NCI-H774 (cell line): ENCODE measurements at places on chromosomes 13 and 19.

GRCh38 chr19:10636304-10636972 is 11.1 kb downstream of the SLC44A2 start:
- DNase-seq: no peak

DNA sequence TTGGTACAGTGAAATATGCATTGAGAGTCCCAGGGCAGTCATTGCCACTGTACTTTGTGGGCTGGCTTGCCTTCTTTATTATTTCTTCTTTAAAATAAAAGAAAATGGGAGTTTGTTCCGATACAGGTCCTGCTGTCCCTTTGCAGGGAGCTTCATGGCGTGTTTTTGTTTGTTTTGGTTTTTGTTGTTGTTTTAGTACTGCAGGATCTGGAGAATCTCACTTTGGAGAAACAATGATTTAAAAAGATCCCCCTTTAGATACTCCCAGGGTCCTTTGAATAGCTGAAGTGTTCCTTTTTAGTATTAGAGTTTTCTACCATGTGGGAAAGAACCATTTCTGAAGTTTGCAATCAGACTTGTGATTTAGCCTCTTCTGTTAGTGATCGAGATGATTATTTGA is 11.1 kb downstream of the CHAF1A start:
- no peak for DNase-seq

GRCh38 chr13:93413972-93414717 is 187.5 kb downstream of the GPC6 start:
- DNase-seq: no peak

- DNase-seq: no peak
Measured at GRCh38 chr19:5316138-5316537, 24.5 kb downstream of the PTPRS start.

DNA sequence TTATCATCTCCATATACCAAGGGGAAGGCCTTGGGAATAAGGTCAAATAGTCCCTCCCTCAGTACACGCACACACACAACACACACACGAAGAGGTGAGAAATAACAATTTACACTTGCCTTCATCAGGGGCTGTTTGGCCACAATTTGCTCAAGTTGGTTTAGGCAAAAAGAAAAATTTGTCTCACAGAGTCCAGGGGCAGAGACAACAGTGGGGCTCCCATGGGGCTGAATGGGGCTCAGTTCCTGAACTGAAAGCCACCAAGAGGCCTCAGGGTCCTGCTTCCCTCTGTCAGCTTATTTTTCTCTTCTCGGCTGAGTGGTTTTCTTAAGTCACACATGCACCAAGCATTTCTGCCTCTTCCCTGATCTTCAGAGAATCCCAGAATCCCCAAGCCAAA is 35.5 kb downstream of the PCDH8 start:
- DNase-seq: no peak

DNA sequence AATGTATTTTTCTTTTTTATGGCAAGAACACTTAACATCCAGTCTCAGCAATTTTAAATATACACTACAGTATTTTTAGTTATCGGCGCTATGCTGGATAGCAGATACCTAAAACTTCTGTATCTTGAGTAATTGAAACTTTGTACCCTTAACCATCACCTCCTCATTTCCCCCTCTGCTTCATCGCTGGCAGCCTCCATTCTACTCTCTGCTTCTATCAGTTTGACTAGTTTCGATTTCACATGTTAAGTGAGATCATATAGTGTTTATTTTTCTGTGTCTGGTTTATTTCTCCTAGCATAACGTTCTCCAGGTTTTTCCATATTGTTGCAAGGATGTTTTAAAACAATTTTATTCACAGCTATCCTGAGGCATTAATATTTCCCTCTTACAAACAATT is 340.8 kb upstream of the SLC10A2 start:
- no peak for DNase-seq

GRCh38 chr13:52882785-52883184 is 34.3 kb upstream of the PCDH8 start:
- no peak for DNase-seq

DNA sequence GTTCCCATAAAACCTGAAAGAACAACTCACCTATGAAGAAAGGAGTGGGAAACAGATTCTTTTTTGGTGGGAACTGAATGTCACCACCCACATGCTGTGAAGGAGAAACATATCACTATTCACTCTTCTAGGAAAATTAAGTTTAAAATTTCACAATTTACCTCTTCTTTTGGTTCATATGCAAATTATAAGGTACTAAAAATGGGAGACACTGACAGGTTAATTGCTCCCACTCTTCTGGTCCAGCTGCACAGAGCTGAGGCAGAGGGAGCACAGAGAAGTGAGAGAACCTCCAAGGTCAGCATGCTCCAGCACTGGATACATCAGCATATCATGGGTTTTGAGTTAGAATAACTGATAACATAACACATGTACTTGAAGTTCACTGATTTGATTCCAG is 186.9 kb downstream of the FGF14 start:
- no peak for DNase-seq

DNA sequence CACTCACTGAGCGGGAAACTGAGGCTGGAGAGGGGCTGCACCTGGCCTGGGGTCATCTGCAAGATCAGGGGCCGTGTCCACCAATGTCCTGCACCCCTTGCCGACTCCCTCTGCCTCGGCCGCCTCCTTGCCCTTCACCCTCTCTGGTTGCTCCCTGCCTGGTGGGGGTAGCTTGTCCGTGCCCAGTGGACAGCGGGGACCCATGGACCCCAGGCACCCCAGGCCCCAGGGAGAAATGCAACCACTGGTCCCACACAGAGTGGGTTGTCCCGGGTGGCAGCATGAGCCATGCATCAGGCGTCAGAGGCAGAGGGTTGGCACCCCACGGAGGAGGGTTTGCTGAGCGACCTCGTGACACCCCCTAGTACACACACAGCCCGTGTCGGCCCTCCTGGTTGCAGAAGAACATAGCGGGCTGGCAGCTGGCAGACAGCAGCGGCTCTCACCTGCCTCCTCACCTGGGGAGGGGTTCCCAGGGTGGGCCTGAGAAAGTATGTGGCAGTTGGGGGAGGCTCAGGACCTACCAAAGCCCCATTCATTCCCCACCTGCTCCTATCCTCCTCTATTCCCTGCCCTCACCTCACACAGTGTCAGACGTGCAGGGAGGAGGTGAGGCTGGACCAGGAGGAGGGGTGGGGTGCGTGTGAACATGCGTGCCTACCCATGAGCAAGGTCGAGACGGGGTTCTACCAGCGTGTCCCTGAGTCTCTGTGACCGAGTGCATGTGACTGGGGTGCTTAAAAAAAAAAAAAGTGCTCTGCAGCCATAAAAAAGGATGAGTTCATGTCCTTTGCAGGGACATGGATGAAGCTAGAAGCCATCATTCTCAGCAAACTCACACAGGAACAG is 8.7 kb downstream of the ADAMTSL5 start:
- DNase-seq: no peak

DNA sequence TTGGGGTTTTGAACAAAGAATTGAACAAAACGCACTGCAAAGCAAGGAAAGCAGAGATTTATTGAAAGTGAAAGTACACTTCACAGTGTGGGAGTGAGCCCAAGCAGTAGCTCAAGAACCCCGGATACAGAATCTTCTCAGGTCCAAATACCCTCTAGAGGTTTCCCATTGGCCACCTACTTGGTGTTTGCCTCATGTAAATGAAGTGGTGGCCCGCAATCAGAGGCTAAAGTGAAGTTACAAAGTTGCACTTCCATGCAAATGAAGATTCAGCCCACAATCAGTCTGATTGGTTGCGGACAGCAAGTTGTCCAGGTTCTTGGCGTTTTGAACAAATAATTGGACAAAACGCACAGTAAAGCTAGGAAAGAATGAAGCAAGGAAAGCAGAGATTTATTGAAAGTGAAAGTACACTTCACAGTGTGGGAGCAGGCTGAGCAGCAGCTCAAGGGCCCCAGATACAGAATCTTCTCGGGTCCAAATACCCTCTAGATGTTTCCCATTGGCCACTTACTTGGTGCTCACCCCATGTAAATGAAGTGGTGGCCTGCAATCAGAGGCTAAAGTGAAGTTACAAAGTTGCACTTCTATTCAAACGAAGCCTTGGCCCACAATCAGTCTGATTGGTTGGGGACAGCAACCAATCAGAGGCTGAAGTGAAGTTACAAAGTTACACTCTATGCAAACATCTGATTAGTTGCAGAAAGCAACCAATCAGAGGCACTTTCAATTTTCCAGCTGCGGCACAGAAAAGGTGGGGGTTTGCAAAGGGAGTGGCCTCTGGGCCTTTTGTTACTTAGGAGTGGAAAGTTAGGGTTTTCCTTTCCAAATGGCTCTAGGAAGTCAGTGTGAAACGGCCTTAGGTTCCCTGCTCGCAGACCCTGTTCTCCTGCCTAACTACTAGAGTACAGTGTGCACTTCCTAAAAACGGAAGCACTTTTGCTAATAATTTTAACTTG is 4.8 kb upstream of the TM9SF2 start:
- peak; percentile 81 for DNase-seq

DNA sequence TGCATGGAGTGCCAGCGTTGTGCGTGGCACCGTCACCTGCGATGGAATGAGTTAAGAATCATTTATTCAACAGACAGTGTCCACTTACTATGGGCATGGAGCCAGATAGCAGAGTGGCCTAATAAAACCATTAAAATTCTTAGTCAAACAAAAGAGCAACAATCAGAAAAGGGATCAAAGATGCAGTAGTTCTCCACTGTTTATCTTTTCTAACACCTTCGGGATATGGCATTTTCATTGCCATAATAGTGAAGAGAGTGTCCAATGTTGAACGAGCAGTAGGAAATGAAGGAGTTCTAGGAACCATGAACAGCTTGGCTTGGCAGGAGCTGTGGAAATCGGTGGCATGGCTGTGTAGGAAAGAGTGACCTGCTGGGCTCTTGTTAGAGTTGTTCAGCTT is 2.0 kb downstream of the TNFSF11 start:
- DNase-seq: peak; percentile 2

GRCh38 chr13:66623129-66623820 is 606.9 kb downstream of the PCDH9 start:
- DNase-seq: no peak

DNA sequence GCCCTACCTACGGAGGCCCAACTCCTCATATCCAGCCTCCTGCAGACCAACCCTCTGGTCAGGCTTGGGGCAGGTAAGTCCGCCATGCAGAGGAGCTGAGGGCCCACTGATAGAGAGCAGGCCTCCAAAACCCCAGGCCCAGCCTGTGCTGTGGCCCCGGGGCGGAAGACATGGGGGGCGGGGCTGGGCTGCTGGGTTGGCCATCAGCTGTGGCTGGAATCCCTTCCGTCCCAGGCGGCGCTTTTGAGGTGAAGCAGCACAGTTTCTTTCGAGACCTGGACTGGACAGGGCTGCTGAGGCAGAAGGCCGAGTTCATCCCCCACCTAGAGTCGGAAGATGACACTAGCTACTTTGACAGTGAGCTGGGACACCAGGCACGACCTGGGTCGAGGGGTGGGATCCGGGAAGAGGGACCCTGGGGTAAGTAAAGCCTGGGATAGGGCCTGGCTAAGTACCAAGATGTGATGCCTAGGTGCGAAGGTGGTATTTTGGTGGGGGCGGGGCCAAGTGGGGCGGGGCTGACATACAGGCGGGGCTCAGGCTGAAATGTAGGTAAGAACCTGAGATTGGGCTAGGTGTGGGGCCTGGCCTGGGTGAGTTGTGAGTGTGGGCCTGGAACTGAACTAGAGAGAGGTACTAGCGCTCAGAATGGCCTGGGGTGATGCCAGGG is 15.4 kb downstream of the DNASE2 start:
- no peak for DNase-seq

DNA sequence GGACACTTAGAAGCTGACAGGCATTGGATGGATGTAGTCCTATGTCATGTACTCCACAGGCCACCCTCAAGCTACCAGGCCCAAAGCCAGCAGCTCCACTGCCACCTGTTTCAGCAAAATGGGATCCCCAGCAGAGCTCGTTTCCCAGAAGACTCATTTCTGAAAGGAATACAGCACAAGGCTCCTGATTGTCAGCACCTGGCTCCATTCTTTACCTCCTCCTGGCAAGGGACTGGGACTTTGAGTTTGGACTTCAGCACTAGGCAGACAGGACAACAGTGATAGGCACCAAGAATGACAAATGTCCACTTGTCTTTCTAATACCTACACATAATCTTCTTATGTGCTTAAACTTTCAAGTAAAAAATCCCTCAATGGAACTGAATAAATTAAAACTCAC is 150.4 kb upstream of the RXFP2 start:
- no peak for DNase-seq

GRCh38 chr13:91050970-91051369 is 296.5 kb upstream of the MIR17HG start:
- DNase-seq: no peak

GRCh38 chr13:74681891-74682290 is 547.7 kb upstream of the KLF12 start:
- DNase-seq: no peak

DNA sequence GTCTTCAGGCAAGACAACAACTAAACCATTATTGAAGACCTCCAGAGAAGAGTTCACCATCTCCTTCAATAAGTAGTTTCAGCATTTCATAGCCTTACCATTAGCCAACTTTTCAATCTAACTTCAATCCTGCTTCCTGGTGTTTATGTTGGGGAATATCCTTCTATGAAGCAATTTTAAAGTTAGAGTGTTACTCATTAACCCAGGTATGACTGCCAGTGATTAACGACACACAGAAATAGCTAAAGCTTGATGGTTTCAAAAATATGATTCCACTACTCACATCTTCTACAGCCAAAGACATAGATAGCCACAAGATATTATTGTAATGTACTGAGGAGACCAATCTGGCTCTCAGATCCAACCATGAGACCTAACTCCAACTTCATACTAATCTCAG is 403.2 kb downstream of the EFNB2 start:
- no peak for DNase-seq

DNA sequence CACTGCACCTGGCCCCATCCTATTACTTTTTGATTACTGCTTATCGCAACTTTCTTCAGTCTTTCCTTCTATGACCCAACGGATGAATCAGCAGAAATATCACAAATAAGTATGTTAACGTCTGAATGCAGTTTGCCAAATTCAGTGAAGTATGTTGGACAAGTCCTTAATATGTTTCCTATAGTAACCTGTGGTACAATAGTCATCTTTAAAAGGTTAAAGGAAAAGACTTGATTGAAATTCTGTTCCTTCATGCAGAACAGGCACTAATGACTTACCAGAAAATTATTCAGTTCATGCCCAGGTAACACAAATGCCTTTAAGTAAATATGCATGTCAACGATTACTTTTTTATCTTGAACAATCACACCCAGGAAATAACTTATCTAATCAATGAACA is 242.6 kb downstream of the KCTD12 start:
- DNase-seq: no peak

DNA sequence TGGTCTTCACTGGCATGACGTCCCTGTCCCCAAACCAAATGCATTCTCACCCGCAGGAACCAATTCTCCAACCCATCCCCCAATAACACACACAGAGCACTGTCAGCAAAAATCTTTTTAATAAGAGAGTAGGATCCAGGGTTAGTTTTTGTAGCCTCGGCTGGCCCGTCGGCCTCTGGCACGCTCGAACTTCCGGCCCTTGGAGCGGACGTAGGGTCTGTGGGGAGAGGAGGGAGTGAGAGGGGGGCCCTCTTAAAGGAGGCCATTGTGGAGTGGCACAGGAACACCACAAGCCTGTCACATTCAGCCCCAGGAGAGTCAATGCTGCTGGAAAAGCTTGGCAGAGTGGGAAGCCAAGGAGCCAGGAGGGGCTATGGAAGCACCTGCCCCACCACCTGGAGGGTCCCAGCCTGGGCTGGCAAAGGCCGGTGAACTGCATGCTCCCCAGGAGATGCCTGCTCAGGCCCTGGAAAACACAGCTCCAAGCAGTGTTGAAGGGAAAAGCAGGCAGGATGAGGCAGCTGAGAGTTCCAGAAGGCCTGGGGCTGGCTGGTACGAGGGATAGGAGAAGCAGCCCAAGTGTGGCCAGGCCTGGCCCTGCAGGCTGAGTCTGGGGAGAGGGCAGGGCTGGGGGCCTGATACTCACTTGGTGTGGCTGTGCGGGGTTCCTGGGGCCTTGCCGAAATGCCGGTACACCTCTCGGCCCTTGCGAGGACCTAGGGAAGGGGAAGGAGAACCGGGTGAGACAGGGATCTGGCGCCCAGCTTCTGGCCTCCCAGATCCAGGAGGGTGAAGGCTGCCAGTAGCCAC is 560 bp upstream of the FAM83E start:
- DNase-seq: no peak
